ENCODE measurements at places on chromosomes 3 and 15.

DNA sequence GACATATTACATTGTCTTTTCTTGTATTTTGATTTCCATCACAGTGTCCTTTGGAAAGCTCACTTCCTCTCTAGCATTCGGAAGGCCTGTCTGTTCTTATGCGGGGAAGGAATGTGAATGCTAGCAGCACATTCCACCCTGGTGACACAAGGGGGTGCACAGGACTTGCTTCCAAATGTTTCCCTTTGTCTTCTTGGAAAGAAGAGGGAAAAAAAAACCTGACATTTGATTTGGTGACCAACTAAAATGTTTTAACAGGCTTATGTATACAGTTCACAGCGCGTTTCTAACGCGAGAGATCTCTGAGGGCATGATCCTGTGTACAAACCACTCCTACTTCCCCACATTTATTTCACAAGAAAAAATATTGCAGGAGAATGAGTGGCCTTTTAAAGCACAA, 107.6 kb upstream of the FXR1 start:
- no peak for DNase-seq

DNA sequence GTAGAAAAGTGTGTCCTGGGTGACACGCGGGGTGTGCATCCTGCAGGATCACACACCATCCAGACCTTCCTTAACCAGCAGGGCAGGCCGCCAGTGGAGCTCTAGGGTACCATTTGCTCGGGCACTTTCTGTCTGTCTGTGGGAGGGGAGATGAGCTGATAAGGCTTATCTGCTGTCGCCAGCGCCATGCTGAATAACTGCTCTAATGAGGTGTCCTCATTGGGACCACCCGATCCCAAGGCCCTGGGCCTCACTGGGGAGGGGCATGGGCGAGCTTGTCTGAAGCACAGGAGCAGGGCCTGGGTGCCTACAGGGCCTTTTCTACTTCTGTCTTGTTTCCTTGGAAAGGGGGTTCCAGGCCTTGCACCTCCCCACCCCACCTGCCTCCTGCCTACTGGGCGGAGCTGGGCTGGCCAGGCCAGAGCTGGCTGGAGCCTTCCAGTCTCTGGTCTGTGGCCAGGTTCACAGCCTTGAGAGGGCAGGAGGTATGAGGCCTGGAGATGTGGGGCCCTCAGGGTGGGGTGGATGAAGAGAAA, 2.5 kb upstream of the GATA2 start:
- DNase-seq = no peak

GRCh38 chr3:73041537-73041936, 19.9 kb upstream of the EBLN2 start:
- DNase-seq = no peak

DNA sequence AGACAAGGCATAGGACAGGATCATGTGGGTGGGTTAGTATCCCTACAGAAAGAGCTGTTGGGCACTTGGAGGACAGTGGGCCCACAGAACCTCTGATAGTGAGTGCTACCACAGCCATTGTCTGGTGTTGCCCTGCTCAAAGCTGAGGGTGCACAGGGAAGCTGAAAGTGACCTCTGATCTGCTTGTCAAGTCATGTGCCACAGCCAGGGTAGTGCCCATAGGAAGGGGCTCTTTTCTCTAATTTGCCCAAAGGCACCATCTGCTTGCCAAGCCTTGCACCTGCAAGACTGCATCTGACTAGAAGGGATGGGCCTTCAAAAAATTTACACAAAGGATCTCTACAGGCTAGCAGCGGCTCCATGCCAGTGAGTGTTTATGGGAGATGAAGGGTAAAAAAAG, 87.4 kb upstream of the GSK3B start:
- no peak for DNase-seq

DNA sequence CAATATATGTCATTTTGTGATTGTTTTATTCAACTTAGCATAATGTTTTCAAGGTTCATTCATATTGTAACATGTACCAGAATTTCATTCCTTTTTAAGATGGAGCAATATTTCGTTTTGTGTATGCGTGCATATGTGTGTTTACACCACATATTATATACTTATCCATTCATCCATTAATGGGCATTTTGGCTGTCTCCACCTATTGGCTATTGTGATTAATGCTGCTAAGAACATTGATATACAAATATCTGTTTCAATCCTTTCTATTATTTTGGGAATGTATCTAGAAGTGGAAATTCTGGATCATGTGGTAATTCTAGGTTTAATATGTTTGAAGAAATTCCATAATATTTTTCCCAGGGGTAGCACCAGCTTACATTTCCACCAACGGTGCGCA, 403.9 kb upstream of the LMCD1 start:
- no peak for DNase-seq

- no peak for DNase-seq
Observed at GRCh38 chr3:113241292-113242095, 30.1 kb downstream of the BOC start.

- DNase-seq = no peak
Observed at GRCh38 chr15:57819646-57820045, 113.1 kb downstream of the POLR2M start.

DNA sequence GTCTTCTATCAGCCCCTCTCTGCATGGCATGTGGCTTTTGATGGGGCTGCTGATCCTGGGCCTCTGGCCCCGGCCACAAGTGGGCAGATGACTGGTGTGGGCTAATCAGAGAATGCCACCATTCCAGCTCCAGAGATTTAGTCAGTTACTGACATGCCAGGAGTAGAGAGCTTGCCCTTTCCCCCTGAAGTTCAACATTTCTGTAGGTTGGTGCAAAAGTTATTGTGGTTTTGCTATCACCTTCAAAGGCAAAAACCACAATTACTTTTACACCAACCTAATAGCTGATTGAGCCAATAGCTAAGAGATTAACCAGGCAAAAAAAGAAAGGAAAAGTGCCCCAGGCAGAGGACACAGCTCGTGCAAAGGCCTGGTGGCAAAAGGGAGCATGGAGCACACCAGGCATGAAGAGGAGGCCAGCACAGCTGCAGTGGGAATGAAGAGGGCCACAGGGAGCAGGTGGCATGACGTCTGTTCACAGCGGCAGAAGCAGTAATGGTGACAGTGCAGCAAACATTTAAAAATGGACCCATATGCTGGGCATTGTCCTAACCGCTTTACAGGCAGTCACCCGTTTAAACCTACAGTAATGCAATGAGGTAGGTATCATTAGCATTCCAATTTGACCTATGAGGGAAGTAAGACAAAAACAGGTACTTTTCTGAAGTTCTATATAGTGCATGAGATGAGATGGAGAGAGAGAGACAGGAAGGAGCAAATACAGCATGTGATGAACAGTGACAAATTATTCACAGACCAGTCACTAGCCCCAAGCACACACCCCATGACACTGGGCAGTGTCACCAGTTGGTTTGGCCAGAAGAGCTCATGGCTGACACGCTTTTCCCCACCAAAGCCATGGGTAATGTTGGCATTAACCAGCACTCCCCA, 373.0 kb upstream of the PROK2 start:
- DNase-seq = no peak

DNA sequence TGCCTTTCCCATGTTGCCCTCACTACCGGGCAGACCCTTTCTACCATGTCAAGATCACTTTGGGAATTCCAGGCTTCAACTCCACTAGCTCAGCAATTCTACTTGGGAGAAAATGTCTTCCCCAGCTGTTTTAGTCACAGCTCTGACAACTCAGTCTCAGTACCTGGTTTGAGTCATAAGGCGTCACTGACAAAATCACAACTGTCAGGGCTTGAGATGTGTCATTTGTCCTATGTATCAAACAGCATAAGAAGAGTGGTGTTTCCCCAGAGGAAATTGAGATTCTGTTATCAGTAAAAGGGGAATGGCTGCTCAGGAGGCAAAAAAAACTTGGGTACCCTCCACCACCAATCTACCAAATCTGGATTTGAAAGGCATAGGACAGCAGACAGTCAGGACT, 594.9 kb upstream of the SUCLG2 start:
- DNase-seq = no peak

- no peak for DNase-seq
Observed at GRCh38 chr15:99683000-99683670, 50.1 kb downstream of the LYSMD4 start.

DNA sequence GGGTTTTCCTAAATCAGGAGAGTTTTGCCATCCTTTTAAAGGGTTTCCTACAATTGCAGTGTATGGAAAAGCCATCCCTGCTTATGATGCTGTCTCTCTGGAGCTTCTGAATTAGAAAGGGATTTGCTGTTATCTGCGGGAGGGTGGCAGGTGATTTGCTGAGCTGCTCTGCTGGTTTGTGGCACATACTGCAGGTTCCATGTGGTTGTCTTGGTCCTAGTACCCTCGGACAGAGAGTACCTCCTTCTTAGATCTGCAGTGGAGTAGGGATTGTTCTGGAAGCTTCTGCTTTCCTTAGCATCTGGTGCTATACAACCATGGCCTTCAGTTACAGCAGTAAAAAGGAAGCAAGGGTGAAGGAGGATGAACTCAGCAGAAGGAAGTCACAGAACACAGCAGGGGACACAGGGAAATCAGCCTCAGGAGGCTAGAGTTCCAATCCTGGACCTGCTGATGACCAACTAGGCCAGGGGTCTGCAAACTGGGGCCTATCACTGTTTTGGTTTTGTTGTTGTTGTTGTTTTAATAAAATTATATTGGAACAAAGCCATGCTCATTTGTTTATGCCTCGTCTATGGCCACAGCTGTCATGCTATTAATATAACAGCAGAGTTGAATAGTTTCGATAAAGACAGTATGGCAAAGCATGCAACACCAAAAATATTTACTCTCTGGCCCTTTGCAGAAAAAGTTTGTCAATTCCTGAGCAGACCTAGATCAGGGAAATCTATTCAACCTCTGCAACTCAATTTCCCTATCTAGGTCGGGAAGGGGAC, 39.5 kb downstream of the STARD5 start:
- DNase-seq = no peak

GRCh38 chr3:119630880-119631329, 29.5 kb downstream of the POPDC2 start:
- DNase-seq = no peak

DNA sequence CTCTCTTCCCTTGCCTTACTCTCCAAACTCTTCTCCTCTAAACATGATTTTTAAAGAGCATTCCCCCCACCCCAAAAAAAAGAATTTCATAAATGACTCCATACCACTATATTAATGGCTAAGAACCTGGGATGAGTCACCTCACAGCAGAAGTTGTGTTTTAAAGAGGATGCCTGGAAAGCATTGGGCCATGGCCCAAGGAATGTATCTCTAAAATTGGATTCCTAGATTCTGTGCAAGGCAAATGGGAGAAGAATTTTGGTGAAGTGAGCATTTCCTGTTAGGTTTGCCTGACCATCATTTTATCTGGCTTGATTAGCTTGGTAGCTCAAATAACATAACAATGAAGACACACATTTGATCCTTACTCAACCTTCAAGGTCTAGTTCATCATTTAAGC, 251.4 kb downstream of the NR1D2 start:
- DNase-seq = no peak

DNA sequence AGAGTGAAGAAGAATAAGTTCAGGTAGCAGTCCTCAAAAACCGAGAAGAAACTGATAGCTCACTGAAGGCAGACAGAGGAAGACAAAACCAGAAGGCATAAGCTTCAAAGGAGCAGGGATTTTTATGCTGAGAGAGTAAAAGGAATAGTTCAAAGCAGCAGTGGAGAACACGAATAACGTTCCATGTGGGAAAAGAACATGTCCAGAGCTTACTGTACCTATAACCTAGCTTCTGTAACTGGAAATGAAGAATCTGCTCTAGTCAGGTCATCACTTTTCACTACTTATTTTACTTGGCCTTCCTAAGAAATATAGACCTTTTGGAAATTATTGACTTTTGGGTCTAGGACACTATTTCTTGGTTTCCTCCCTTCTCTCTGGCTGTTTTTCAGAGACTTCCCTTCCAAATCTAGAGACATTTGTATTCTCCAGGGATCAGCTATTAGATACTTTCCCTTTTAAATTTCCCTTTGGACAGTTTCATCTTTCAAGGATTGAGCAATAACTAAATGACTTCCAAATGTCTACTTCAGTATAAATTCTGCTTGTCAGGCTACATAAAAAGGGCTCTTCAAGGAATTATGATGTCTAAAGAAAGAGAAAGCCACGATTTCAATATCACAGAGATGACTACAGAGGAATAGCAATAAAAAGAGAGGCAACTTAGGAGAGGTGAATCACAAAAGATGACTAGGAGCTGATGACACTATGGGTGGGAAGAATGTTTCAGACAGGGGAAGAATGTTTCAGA, 46.7 kb downstream of the UBE3A start:
- no peak for DNase-seq

DNA sequence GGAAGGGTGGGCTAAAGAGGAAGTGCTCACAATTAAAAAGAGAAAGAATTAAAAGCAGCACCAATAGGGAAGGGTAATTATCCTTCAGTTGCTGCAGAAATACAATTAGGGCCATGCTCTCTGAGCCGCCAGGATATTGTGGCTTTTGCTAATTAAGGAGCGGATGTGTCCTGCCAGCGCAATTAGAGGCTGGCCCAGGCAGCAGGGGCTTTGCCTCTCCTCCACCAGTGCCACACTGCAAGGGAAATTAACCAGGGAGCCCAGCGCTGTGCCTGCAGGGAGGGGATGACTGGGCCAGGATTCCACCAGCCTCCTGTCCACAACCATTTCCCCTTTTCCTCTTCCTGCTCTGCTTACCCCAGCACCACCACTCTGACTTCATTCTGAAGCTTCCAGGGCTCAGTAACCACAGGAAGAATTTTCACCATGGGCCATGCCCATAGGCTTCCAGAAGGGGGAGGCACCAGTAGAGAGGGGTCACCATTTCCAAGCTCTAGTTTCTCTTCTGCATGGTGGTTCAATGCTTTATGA, 10.4 kb upstream of the AEN start:
- no peak for DNase-seq

DNA sequence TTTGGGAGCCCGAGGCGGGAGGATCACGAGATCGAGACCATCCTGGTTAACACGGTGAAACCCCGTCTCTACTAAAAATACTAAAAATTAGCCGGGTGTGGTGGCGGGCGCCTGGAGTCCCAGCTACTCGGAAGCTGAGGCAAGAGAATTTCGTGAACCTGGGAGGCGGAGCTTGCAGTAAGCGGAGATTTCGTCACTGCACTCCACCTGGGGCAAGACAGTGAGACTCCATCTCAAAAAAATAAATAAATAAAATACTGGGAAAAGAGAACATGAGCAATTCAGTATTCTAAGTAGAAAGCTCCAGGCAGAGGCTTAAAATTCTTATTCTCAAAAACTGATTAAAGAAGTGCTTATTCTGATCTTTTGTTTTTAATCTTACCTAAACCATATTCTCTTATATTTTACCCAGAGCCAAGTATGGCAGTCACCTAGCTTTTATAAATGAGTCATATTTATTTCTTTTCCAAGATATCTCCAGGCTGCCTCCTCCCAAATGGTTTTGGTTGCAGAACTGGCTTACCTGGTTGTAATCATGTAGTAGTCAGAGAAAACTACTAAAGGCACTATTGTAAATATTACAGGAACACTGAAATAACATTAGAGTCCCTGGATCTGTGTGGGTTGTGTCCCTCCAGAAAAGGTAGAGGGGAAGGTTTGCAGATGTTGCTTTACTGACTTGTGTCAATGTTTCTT, 45.8 kb upstream of the DYNC1LI1 start:
- DNase-seq = no peak

GRCh38 chr3:64895106-64895990, 207.5 kb upstream of the ADAMTS9 start:
- DNase-seq = no peak
